ENCODE measurements at places on chromosomes 11 and 22. TPM values are rescaled to one million over a fixed set of nuclear protein-coding genes. Genes with fewer than 3 reads are reported as not detected.

The SMTNL1 gene
- total RNA-seq = not detected

The APOBEC3B gene
- 1.3 TPM for total RNA-seq

The MOGAT2 gene
- not detected for total RNA-seq

The MMP3 gene
- 0.21 TPM for total RNA-seq

The LMNTD2 gene
- total RNA-seq = 1.7 TPM

The TRIM29 gene
- 489 TPM for total RNA-seq

The OR8D1 gene
- total RNA-seq = not detected

The KIAA0930 gene
- total RNA-seq = 83.5 TPM

The TREH gene
- total RNA-seq = not detected

The LGR4 gene
- 45.8 TPM for total RNA-seq

The OR8H2 gene
- total RNA-seq = not detected

The LRRC4C gene
- total RNA-seq = not detected

The HTR3A gene
- total RNA-seq = not detected

The ELFN2 gene
- total RNA-seq = 3.2 TPM

The MAPK8IP1 gene
- total RNA-seq = 5.4 TPM

The MMP12 gene
- not detected for total RNA-seq

The CDHR5 gene
- total RNA-seq = not detected

The KREMEN1 gene
- total RNA-seq = 30.4 TPM

The OR10A2 gene
- not detected for total RNA-seq

The TLCD5 gene
- total RNA-seq = 1.3 TPM

The SPI1 gene
- total RNA-seq = not detected

The KCNE3 gene
- not detected for total RNA-seq

The FHIP1B gene
- 26.7 TPM for total RNA-seq

The MS4A1 gene
- total RNA-seq = not detected

The ANGPTL5 gene
- not detected for total RNA-seq
